HS-5 (cell line): ENCODE measurements at places on chromosomes 16 and 17.

GRCh38 chr16:85715169-85716021 lies 26.6 kb upstream of the GINS2 start:
- DNase-seq = no peak

DNA sequence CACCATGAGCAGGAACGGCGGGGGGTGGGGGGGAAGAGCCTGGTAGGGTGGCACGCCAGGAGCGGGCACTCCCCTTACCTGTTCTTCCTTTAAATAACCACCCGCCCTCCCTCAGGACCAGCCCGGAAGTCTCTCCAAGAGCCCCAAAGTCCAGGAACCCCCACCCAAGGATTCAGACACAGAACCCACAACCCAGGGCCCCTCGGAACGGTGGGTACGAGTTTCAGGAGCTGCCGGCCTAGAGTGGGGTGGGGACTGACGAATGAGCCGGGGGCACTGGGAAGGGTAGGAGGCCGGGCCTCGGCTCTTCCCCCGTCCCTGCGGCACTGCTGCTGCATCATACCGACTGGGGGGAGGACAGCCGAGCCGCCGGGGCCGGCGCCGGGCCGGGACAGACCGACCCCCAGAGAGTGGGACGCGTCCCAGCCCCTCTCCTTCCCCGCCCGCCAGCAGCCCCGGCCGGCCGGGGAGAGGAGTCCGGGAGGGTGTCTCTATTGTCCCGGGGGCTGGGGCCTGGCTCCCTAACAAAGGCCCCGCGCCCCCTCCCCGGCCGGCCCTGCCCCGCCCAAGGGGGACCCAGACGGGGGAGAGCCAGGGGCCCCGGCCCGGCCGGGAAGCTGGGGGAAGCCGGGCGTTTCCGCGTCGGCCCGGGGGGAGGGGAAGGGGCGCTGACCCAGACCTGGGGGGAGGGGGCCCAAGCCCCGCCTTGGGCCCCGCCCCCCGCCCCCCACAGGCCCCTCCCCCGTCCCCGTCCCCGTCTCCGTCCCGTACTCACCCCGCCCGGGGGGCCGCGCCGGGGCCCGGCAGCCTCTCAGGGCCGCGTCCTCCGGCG lies 747 bp downstream of the ATXN7L3 start:
- no peak for DNase-seq

GRCh38 chr16:57611706-57612105 lies 16.7 kb upstream of the ADGRG1 start:
- no peak for DNase-seq

- no peak for DNase-seq
Measured at GRCh38 chr17:70217571-70217970, 48.2 kb downstream of the KCNJ2 start.

DNA sequence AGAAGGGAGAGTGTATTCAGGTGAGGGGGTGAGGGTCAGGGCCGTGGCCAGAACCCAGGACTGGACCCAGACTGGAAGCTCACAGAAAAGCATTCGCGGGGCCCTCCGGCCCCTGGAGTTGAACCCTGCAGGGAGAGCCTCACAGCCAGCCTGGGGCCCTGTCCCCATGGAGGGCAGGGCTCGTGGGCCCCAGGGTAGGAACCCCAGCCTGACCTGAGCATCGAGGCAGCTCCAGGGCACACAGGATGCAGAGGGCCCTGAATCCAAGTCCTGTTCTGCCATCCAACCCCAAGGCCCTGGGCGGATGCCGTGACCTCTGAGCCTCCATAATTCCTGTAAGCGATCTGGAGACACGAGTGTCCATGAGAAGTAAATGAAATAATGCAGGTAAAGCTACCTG lies 79.1 kb downstream of the MGAT5B start:
- no peak for DNase-seq

GRCh38 chr17:8016632-8017424 lies 14.4 kb downstream of the GUCY2D start:
- DNase-seq = no peak

- peak; percentile 8 for DNase-seq
Measured at GRCh38 chr16:11546608-11547061, 40.1 kb downstream of the LITAF start.

- DNase-seq = no peak
Measured at GRCh38 chr17:81135505-81136278, 29.6 kb upstream of the PVALEF start.

DNA sequence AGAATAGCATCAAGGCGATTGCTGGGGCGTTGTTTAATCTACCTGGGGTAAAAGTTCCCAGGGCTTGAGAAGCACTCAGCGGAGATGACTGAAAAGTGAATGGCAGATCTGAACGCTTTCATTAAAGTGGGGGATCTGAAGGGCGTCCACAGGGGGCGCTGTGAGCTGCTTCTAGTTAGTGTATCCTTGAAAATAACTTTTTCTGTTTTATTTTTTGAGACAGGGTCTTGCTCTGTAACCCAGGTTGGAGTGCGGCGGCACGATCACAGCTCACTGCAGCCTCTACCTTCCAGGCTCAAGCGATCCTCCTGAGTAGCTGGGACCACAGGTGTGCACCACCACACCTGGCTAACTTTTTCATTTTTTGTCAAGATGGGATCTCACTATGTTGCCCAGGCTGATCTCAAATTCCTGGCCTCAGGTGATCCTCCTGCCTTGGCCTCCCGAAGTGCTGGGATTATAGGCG lies 360.4 kb downstream of the SEC14L1 start:
- no peak for DNase-seq

GRCh38 chr17:19937522-19937921 lies 40.1 kb downstream of the AKAP10 start:
- no peak for DNase-seq

DNA sequence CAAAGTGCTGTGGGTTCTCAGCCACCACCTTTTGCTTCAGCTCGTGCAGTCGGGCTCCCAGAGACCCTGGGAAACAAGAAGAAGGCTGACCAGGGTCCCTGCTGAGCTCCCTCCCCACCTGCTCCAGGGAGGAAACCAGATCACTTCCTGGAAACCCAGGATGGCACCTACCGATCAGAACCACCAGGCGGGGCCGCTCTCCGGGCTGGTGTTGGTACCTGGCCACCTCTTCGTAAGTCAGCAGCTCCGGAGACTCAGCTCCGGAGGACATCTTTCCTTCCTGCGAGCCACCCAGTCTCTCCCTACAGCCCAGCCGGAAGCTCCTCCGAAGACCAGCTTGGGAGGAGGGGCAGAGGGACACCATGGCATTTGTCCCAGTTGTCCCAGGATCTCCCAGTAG lies 18.9 kb downstream of the MPP3 start:
- no peak for DNase-seq

DNA sequence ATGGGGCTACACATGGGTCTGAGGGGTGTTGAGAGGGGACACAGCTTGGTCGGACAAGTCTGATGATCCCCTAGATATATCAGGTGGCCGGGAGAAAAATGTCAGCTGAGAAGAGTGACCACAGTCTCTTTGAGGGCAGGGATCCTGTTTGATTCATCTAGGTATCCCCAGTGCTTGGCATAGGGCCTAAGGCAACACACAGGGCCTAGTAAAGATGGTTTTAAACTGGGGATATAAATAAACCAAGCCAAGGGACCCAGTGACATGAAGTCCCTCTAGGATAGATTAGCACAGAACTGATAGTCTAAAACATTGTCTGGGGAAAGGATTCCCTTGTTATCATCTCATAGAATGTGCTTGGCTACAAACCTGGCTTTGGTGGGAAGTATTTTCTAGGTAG lies 1.4 kb downstream of the ERCC4 start:
- no peak for DNase-seq

- DNase-seq = no peak
Measured at GRCh38 chr17:14372905-14373613, 72.2 kb downstream of the HS3ST3B1 start.

GRCh38 chr17:75764711-75765421 lies at the start of gene GALK1:
GALK1 (minus strand) TSS chr17:75765192; CDS start chr17:75765136, 56 bp downstream.
- DNase-seq = no peak

DNA sequence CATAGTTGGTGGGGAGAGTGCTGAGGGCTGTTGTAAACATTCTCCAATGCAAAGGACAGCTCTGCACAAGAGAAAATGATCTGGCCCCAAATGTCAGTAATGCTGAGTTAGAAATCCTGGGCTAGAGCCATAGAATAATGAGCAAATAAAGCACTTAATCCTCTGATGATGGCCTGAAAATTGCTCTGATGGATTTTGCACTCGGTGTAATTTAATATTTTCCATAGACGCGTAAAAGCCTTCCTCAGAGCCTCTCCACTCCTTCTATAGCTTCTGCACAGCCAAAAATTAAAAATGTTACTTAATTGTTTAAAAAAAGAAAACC lies 23.7 kb downstream of the FAM20A start:
- DNase-seq = no peak

DNA sequence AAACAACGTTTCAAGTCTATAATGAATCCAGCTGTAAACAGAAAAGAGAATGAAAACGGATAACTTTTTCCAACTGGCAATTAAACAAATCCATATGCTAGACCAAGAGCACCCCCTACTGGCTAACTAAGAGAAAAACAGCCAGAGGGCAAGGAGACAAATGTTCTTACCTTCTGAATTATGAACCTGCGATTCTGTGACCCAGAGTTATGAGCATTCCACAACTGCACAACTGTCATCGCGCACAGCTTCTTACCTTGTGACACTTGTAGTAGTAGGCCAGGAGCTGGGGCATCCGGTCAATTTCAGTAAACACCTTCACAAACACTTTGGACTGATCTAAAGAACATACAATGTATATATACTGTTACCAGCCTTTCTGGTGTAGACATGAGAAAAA lies 18.6 kb downstream of the COG7 start:
- no peak for DNase-seq

GRCh38 chr16:78102122-78102660 lies 2.7 kb downstream of the WWOX start:
- no peak for DNase-seq

- DNase-seq = no peak
Measured at GRCh38 chr17:44969144-44969780, 1.2 kb upstream of the C1QL1 start.

DNA sequence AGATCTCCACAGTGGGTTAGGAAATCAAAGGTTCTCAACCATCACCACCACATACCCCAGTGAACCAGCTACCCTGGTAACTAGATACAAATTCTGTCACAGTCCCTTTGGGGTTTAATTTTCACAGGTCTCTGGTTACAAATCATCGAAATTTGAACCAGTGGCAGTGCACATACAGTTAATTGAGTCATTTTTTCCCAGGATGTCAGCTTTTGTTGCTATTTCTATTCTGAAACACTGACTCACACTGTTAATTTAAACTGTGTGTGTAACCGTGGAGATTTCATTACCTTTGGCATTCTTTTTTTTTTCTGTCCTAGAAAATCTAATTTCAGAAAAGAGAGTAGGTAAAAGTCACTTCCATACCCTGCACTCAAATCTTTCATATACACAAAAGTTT lies 511.5 kb downstream of the TOX3 start:
- no peak for DNase-seq

- no peak for DNase-seq
Measured at GRCh38 chr16:66422366-66422765, 4.7 kb upstream of the BEAN1 start.

DNA sequence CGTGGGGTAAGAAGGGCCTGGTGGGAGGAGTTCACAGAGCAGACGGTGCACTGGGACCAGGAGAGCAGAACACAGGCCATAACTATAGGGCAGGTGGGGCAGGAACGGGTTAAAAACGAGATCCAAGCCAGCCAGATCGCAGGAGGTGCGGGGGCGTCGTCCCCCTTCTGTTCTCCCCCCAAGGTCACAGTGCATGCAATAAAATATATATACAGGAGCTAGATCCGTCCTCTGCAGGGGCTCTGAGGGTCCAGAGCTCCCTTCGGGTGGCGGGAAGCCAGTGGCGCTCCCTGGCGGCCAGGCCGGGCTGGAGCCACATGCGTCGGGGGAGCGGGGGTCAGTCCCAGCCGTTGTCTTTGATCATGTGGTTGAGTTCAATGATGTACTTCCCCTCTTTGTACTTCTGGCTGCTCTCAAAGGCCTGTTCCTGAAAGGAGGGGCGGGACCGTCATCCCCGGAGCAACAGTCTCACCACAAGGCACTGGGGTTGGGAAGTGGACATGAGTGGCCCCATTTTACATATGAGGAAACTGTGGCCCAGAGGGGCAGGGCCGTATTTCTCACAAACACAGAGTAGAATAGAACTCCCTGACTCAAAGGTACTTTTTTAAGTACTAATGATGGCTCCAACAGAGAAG lies 768 bp upstream of the TBX6 start:
- DNase-seq = no peak

- DNase-seq = no peak
Measured at GRCh38 chr16:68049449-68049848, 26.4 kb downstream of the DUS2 start.

GRCh38 chr16:11389631-11390565 lies 44.6 kb downstream of the RMI2 start:
- DNase-seq = no peak

DNA sequence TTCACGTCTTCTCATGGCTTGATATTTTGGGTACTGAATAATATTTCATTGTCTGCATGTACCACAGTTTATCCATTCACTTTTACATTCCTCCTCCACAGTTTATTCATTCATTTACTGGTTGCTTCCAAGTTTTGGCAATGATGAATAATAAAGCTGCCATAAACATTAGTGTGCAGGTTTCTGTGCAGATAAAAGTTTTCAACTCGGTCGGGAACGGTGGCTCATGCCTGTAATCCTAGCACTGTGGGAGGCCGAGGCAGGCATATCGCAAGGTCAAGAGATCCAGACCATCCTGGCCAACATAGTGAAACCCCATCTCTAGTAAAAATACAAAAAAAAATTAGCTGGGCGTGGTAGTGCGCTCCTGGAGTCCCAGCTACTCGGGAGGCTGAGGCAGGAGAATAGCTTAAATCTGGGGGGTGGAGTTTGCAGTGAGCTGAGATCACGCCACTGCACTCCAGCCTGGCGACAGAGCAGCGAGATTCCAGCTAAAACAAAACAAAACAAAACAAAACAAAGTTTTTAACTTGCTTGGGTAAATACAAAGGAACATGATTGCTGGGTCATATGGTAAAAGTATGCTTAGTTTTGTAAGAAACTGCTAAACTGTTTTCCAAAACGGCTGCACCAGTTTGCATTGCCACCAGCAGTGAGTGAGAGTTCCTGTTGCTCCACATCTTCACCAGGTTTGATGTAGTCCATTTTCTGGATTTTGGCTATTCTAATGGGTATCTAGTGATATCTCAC lies 89.5 kb downstream of the WWP2 start:
- no peak for DNase-seq

GRCh38 chr17:72004011-72004427 lies 116.8 kb upstream of the SOX9 start:
- peak; percentile 37 for DNase-seq

DNA sequence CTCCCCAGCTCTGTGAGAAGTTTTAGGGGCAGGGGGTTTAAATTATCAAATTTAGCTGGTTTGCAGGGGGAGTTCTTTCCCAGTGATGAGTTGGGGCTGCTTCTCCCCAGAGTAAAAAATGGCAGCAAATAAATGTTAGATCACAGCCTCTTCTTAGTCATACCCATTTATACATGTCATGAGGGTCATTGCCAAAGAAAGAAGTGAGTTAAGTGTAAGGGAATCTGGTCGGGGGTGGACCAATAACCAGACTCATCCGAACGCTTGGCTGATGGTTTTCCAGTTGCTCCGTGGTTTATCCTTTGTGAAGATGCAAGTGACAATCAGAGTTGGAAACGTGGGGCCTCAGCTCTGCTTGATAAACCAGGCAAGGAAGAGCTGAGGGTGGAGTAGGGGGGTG lies 87.1 kb downstream of the PLXDC1 start:
- peak; percentile 20 for DNase-seq
